Hindlimb muscle (tissue), 1 donor: ENCODE measurements at places on chromosomes 7 and 10. TPM values are rescaled to one million over a fixed set of nuclear protein-coding genes. Genes with fewer than 3 reads are reported as not detected.

DNA sequence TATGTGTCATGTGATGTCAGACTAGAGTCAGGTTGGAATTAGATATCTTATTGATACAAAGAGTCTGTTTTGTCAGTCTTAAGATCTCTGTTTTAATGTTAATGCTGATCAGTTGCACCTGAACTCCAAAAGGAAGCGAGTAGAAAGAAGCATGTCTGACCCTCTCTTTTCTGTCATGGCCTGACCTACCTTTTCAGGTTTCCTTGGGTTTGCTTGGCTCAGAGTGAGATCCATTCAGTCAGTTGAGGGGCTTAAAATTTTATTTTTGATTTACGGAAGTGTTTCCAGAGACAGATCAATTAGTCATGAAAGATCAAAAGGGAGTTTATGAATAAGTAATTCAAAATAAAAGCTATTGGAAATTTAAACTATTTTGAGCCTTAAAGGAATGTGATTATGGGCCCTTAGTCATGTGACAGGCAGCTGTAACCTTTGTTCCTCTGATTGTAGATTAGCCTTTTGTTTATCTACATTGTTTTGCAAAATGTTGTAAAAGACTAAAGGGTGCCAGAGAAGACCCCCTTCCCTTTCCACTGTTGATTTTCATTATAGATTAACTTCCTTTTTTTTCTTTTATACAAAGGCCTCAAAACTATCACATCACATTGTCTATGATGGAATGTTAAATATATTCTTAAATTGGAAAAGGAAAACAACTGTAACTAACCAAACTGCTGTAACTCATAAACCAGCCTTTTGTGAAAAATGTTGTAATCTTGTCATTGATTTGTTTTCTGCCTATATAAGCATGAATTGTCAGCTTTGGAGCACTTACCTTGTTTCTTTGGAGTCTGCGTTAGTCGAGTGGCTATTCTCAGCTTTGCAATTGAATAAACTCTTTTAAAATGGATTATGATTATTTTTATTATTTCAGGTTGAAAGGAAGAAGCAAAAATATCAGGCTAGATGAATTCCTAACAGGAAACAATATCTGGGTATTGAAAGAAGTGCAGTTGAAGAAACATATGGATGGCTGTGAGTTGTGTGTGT lies 195.5 kb upstream of the MBL2 start:
- no peak for DNase-seq

- DNase-seq: no peak
Measured at GRCh38 chr7:87316846-87317552, 28.5 kb upstream of the CROT start.

- DNase-seq: peak; percentile 88
Measured at GRCh38 chr10:58512491-58513187, at the start of gene BICC1. BICC1 (plus strand) TSS chr10:58512872; CDS start chr10:58513144, 272 bp downstream.

DNA sequence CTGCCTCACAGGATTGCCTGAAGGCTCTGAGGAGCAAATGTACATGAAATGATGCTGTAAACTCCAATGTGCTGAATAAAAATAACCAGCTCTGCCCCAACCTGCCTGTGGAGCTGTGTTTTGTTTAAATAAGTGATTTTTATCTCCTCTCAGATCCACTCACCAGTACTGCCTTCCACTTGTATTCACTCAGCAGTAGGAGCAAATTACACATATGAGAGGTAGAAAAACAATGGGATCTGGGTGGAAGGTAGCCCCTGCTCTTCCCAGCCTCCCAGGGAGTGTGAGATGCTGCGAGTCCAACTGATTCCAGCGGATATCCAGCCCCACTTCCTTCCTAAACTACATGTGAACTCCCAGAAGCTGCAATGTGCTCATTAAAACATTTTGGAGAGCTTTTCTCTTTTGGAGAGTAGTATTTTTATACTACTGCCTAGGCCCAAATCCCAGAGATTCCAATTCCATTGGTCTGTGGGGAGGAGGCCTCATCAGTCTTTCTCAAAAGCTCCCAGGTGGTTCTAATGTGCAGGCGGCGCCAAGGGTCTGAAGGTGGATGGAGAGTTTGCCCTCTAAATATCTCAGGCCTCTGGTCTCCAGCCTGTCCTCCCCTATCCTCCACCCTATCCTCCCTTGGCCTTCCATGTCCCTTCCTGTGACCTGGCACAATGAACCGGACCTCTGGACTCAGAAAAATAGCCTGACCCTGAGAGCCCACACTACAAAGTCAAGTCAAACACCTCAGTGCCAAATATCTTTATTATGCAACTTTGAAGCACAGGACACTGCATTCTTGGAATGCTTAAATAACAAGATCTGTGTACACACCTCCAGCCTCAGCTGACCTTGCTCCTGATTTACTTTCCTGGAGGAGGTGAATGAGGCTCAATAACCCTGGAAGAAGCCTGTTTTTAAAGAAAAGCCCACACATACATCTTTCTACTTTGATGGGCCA lies 46.2 kb downstream of the CPVL start:
- no peak for DNase-seq

DNA sequence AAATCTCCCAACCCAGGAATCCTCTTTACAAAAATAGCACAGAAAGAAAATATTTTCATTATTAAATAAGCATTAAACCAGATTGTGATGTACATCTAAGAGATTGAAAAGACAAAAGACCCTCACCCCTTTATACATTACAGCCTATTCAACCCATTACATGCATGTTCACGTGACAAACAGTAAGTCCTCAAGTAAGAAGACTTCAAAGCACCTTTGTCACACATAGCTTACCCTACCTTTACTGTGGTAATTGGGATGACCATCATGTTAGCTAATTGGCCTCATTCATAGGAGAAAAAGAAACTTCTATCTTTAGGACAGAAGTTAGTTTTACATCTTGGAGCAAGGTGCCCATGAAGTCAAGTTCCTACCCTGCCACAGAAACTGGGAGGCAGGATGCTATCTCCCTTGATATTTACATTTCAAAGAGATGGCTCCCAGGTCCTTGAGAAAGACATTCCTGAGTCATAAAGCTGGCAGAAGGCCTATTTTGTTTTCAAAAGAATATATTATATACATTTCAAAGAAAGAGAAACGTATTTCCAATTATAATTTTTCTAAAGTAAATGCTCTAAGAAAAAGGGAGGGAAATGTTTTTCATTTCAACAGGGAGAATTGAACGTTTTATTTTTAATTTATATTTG lies 48.1 kb downstream of the GNAI1 start:
- no peak for DNase-seq

The STMP1 gene
- 49.1 TPM for polyA plus RNA-seq

The PRSS1 gene
- polyA plus RNA-seq: not detected

The GPC2 gene
- polyA plus RNA-seq: 10.1 TPM

The TUBB8 gene
- polyA plus RNA-seq: not detected
